ENCODE measurements at places on chromosomes 7 and 10.

DNA sequence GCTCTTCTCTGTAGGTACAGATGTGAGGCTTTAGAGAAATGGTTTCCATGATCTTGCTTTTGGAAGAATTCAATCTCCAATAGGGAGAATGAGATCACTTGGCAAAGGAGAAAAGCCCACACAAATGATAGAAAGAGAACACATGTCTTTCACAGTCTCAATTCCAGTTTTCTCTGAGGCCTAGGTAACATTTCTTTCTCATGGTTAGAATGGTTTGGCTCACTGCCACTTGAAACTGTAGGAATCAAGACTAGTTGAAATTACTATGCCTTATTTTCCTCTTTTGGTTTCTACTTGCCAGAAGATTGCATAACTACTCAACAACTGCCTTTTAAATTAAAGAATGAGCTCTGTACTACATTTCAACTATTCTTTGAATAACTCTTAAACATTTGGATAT, 276.5 kb upstream of the TEX47 start:
- no peak for DNase-seq

- no peak for DNase-seq
Observed at GRCh38 chr7:137717045-137717444, 129.7 kb downstream of the DGKI start.

DNA sequence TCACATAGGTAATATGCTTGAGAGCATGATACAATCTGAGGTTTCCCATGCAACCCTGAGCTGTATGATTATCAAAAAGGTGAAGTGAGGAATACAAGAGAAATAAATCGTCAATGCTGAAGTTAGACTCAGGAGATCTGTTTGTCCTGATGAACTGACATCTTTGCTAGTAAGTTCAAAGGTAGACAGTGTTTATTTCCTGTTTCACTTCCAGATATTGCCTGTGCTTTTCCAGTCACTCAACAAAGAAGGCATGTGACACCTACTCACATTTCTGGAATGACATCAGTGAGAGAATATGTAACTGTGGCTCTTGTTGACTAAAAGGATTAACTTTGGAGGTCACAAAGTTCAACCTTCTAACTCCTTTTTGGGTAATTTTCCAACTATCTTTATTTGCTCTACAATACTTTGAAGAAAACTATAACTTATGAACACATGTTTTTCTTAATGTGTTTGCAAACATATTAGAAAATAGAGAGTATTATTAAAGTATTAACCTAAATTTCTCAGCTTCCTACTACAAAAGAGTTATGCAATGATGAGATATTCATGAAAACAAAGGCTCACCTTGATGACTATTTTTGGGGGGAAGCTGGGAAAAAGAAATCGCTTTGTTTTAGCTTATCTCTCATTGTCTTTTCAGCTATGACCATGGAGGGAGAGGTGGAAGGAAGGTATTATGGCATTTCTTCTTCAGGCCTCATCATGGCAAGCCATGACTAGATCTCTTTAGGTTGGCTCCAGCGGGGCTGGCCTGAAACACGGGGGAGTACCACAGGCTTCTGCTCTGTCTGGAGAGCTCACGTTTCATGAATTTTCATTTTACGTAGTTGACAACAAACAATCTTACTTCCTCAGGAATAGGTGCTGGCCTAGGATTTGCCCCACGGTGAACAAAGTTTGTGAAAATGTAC, 214.7 kb upstream of the SLC26A5 start:
- no peak for DNase-seq

GRCh38 chr10:927131-927530, 4.4 kb downstream of the LARP4B start:
- no peak for DNase-seq

DNA sequence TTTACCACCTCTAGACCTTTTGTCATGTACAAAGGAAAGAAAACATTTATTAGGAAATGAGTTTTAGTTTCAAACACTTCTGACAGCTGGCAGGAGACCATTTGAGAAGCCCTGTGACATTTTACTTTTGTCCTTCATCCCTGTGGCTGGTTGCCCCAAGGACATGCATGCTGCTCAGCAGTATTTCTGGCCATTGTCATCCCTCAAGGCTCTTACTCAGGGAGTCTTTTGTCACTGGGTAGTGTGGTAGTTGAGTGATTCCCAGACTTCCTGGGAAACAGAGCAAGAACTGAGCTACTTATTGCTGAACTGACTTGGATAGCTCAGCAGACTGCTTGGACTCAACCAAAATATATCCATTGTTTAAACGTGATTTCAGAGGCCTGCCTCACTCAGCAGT, 142.8 kb downstream of the LRRC4 start:
- no peak for DNase-seq

- no peak for DNase-seq
Observed at GRCh38 chr7:97680622-97681021, 51.3 kb upstream of the TAC1 start.

DNA sequence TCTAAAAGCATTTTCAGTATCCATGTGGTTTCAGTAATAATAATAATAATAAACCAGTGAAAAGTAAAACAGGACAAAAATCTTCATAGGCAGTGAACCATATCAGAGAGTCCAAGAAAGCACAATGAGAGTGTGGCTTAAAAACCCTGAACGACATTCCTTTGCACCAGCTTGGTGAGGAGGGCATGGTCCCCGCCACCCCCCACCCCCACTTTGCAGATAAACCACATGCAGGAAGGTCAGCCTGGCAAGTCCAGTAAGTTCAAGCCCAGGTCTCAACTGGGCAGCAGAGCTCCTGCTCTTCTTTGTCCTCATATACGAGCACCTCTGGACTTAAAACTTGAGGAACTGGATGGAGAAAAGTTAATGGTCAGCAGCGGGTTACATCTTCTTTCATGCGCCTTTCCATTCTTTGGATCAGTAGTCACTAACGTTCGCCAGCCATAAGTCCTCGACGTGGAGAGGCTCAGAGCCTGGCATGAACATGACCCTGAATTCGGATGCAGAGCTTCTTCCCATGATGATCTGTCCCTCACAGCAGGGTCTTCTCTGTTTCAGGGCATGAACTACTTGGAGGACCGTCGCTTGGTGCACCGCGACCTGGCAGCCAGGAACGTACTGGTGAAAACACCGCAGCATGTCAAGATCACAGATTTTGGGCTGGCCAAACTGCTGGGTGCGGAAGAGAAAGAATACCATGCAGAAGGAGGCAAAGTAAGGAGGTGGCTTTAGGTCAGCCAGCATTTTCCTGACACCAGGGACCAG, 172.5 kb downstream of the EGFR start:
- DNase-seq = no peak

GRCh38 chr10:103246324-103246723, 637 bp downstream of the RPEL1 start:
- DNase-seq = no peak

DNA sequence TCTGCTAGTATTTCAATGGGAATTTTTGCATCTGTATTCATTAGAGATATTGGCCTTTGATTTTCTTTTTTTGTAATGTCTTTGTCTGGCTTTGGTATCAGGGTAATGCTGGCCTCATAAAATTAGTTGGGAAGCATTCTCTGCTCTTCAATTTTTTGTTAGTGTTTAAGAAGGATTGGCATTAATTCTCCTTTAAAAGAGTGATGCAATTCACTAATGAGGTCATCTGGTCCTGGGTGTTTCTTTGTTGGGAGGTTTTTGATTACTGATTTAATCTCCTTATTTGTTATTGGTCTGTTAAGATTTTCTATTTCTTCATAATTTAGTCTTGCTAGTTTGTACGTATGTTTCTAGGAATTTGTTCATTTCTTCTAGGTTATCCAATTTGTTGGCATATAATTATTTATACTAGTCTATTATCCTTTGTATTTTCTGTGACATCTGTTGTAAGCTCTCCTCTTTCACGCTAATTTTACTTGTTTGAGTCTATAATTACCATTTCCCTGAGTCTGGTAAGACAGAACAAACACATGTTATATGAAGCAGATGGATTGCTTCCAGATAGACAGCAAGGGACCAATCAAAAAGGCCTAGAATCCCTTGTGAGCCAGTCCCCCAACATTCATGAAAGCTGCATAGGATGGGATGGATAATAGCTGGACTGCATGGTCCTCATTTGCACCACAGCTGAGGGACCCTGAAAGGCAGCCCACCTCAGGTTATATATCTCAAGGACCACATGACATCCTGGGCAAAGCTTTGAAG, 54.4 kb downstream of the MTPAP start:
- no peak for DNase-seq

GRCh38 chr10:93512565-93512964, 16.2 kb downstream of the CEP55 start:
- no peak for DNase-seq

- no peak for DNase-seq
Observed at GRCh38 chr10:66292922-66293321, 632.9 kb upstream of the LRRTM3 start.

- no peak for DNase-seq
Observed at GRCh38 chr7:139203992-139204391, 27.0 kb upstream of the UBN2 start.

DNA sequence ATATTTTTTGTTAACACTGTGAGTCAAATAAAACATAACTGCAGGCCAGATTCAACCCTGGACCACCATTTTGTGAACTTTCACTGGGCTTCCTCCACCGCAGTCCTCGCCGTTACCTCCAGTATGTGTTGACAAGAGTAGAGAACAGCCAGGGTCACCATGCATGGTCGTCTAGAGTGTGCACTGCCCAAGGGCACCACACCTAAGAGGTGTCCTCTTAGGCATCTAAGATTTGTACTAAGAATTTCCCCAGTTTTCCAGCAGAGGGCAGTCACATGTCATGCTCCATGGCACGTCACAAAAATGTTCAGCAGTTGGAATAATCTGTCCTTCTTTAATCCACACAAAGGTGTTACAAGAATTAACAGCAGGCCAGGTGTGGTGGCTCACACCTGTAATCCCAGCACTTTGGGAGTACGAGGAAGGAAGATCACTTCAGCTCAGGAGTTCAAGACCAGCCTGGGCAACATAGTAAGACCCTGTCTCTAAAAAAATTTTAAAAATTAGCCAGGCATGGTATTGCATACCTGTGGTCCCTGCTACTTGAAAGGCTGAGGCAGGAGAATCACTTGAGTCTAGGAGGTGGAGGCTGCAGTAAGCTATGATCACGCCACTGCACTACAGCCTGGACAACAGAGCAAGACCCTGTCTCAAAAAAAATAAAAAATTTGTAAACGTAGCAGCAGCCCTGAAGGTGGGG, 71.2 kb upstream of the FOXK1 start:
- DNase-seq = peak; percentile 80

- DNase-seq = no peak
Observed at GRCh38 chr7:81210137-81211064, 291.6 kb upstream of the SEMA3C start.

GRCh38 chr10:96153070-96153469, 23.0 kb downstream of the ZNF518A start:
- DNase-seq = no peak

DNA sequence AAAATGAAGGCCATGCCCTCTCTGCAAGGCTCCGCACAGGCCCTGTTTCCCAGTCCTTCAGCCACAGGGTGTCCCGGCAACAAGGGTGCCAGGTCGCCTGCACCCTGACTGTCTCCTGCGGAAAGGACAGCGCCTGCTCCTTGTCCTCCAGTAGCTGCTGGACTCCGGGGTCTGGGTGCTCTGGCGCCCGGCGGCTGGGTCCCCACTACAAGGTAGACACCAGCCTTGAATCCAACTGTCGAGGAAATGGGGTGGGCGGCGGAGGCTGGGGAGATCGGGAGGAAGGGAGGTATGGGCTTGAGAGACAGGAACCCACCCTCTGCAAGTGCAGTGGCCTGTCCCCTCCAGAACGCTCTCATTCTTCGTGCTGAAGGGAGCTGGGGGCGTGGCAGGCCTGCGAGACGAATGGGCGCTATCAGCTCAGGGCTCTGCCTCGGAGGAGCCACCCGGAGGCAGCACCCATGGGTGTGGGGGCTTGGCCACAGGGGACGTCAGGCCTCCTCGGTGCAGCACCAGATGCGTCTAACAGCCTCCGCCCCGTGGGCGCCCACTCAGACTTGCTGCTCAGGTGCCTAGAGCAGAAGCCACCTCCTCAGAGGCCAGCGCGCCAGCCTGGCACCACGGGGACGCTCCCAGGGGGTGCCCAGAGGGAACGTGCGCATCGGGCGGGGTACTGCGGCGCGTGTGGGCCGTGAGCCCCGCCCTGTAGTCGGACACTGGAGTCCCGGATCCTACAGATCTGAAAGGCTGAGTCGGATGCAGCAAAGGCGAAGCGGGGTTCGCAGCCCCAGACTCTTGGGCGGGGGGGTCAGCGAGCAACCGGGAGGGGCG, 15.6 kb downstream of the ADAM8 start:
- peak; percentile 63 for DNase-seq

DNA sequence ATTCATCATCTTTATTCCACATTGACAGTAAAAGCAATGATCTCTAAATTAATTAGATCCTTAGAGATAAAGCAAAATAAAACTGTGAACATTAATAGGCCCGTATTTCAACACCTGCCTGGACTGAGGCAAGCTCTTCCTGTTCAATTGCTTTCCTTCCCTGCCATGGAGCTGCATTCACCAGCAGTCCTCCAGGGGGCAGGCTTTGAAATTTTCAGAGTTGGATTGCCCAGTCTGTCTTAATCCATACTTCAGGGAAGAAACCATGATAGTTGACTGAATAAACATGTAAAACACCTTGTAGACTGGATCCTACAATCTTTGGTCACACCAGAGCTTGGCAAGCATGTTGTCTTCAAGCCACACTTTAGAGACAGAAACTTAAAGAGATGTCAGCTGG, 936.6 kb downstream of the NRG3 start:
- no peak for DNase-seq

- DNase-seq = no peak
Observed at GRCh38 chr10:62638062-62638477, 166.4 kb upstream of the ADO start.

DNA sequence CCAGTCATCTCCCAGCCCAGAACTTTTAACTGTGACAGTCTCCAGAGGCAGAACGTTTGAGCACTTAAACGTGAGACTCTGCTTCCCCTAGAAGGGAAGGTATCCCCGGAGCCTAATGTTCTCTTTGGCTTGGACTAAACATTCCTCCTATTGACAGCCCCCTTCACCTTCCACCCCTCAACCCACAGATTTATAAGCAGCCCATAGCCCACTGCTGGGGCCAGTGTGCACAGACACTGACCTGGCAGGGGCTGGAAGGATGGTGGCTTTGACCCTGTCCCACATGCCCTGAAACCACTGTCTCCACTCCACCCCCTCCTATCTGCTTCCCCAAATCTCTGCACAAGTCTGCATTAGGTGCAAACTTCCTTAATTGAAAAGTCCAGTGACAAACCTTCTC, 715.0 kb upstream of the IGFBP3 start:
- DNase-seq = no peak

GRCh38 chr10:69855346-69856111, 53.8 kb downstream of the COL13A1 start:
- peak; percentile 57 for DNase-seq
